HS-5 (cell line): ENCODE measurements at places on chromosomes 12 and 14.

GRCh38 chr12:104025771-104026170 lies 24.2 kb downstream of the GLT8D2 start:
- DNase-seq = no peak

- no peak for DNase-seq
Observed at GRCh38 chr12:92431146-92431545, 271.6 kb upstream of the PLEKHG7 start.

- no peak for DNase-seq
Observed at GRCh38 chr12:5511256-5511643, 79.3 kb downstream of the NTF3 start.

- no peak for DNase-seq
Observed at GRCh38 chr14:55316564-55316963, 45.3 kb downstream of the FBXO34 start.

- DNase-seq = peak; percentile 53
Observed at GRCh38 chr12:32891956-32892355, 4.6 kb downstream of the PKP2 start.

DNA sequence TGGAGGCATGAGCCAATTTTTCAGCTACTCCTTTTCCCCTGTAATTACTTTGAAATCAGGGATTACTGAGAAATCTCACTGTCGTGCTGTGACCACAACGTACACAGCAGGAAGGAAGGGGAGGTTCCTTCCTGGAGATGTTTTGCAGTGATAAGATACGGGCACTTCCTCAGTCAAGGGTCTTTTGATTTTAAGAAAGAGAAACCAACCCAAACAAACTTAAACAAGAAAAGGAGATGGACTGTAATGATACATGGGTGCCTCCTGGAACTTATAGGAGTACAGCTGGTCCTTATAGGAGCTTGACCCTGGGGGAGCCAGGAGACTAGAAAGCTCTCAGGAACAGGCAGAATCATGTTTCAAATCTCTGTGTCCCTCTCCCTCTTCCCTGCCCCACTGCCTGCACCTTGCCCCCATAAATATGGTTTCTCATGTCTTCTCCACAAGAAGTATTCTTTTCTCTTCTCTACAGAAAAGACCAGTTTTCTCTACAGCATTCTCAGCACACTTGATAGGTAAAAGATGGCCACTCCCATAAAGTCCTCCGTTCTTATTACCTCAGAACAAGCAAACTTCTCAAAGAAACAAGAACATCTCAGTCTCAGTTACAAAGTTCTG lies 281.1 kb upstream of the AMIGO2 start:
- no peak for DNase-seq

DNA sequence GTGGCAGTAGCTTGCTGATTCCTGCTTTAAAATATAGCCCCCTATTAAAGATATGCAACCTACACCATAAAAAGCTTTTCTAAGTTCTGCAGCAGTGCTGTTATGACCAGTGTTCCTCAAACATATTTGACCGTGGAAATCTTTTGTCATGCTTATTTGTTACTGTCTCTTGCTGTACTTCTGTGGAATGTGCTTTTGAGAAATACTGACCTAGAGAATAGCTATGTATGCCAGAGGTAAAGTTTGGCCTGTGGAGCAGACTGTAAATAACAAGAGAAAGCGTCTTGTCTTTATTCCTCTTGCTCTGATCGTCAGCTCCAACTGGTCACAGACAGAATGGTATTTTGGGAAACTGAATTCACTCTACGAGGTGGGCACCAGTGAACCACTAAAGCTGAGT lies 239.0 kb downstream of the FBXL14 start:
- DNase-seq = no peak

DNA sequence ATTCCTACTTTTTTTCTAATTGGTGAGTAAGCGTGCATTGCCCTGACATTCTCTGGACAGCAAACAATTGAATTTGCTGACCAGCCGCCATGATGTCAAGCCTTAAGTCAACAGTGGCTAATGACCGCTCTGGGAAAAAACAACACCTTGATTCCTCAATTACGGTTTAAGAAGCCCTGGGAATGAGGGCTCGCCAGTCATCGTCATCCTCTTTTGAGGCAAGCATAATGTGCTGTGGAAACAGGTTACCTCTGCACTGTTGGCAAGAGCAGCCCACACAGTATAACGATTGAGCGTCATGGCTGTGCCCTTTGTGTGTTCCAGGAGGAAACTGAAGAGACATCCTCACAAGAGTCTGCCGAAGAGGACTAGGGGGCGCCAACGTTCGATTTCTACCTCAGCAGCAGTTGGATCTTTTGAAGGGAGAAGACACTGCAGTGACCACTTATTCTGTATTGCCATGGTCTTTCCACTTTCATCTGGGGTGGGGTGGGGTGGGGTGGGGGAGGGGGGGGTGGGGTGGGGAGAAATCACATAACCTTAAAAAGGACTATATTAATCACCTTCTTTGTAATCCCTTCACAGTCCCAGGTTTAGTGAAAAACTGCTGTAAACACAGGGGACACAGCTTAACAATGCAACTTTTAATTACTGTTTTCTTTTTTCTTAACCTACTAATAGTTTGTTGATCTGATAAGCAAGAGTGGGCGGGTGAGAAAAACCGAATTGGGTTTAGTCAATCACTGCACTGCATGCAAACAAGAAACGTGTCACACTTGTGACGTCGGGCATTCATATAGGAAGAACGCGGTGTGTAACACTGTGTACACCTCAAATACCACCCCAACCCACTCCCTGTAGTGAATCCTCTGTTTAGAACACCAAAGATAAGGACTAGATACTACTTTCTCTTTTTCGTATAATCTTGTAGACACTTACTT lies 138.9 kb downstream of the HMGA2 start:
- DNase-seq = no peak

DNA sequence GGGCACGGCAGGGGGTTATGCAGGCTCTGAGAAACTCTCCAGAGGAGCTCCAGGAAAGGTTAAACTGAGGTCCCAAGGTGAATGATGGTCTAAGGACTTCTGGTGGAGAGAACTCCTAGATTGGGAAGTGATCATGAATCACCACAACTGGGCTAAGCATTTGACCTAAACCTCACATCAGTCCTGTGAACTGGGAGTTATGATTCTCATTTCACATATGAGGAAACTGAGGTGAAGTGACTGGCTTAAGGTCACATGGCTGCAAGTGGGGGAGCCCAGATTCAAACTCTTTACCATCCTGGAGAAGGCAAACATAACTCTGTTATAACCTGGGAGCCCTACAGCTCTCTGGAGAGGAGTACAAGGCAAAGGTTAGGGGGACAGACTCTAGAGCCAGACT lies 4.2 kb downstream of the RARG start:
- DNase-seq = no peak

- DNase-seq = no peak
Observed at GRCh38 chr14:81193924-81194633, 26.7 kb downstream of the GTF2A1 start.

DNA sequence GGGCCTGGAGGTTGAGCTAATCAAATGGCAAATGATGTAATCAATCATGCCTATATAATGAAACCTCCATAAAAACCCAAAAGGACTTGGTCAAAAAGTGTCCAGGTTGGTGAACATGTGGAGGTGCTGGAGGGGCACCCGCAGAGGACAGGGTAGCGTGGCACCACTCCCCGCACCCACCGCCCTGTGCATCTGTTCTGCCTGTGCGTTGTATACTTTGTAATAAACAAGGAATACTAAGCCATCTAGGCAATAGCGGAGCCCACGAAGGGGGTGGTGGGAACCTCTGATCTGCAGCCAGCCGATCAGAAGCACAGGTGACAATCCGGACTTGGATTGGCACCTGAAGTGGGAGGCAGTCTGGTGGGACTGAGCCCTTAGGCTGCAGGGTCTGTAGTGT lies 75.8 kb upstream of the GPR68 start:
- no peak for DNase-seq

DNA sequence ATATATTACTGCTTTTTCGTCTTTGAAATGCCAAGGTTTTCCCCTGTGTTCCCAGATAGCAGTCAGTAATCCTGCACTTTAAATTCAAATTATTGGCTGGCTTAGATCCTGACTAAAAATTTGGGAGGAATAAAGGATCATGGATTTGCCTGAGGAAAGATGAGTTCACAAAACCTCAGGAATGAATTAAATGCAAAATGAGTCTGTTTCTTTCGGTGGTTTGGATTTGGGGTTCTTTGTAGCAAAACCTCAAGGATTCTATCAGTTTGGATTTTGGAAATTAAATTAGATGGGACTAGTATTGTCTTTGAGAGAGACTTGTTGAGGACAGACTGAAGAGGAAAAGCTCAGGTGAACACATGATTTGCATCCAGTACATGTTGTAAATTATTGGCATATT lies 36.1 kb downstream of the PPFIBP1 start:
- no peak for DNase-seq

GRCh38 chr14:99871771-99872170 lies 78.6 kb downstream of the EML1 start:
- DNase-seq = no peak
